ENCODE measurements at places on chromosomes 5 and 9.

DNA sequence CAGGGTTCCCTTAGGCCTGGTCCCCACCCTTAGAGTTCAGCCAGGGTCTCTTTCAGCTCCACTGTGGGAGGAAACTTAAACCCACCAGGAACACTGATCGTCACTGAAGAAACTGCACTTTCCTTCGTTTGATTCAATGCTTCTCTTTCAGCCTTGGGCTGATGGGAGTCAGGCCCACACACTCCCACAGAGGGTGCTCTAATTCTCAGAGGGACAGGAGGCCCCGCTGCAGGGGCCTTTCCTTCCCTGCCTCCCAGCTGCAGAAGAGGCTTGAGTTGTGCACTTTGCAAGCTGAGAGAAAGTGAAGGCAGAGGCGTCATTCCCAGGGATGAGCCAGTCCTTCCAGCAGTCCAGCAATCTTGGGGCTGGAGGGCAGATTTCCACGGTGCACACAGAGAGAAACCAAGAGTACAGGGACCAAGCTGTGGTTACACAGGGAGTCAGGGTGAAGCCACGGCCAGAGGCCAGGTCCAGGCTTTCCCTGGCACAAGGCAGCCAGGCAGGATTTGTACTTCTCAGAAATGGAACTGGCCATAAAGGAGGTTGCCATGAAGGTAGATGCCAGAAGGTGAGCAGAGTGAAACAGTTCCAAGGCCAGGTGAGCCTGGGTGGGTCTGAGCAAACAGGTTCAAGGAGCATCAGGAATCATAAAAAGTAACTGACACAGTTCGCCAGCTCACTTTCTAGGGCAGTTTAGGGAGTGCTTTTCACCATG is 10.4 kb upstream of the GLIPR2 start:
- DNase-seq: no peak

DNA sequence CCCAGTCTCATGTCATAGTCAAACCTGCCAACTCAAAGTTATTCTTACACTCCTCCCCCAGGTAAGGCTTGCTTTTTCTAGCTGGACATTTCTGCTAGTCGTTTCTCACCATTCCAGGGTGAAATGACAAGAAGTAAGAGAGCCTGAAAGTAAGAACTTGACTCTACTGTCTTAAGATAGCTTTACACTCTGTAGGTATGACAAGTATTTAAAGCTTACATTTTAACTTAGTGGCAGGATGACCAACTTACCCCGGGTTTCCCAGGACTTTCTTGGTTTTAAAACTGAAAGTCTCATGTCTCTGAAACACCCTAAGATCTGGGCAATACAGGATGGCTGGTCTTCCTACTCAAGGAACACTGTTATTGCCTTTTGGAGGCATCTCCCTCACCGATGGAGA is 67.5 kb upstream of the PIK3R1 start:
- DNase-seq: no peak

GRCh38 chr9:123941524-123942070 is 11.7 kb upstream of the DENND1A start:
- DNase-seq: no peak

GRCh38 chr5:6623228-6623627 is 9.6 kb downstream of the NSUN2 start:
- DNase-seq: no peak

- DNase-seq: no peak
Observed at GRCh38 chr5:76626738-76627137, 3.5 kb upstream of the F2RL2 start.

DNA sequence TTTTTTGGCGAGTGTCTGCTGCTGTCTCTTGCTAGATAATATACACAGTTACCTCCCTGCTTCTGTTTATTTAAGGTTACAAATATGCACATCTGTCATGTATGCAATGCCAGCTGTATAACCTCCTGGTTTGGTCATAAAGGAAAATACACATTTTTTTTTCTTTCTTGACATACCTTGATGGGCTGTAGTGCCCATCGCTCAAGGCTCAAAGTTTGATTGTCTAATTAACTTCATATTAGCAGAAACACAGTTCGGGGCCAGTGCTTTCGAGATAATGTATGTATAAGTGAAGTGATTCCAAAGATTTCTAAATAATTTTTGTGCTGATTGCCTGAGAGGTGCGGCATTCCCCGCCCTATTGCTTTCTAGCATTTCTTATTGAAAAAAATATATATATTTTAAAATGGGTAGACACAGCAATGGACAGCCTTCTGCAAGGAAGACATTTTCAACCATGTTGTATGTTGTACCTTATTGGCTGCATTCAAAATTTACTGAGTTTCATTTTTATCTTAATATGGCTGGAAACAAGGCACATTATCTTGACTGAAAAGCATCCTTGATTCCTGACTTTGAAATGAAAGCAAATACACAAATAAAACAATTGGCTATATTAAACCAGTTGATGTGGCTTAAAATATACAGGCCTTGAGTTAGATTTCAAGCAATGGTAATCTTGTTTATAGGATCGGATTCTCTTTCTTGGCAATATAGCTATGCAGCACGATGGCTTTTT is 206.2 kb downstream of the MEF2C start:
- DNase-seq: no peak

DNA sequence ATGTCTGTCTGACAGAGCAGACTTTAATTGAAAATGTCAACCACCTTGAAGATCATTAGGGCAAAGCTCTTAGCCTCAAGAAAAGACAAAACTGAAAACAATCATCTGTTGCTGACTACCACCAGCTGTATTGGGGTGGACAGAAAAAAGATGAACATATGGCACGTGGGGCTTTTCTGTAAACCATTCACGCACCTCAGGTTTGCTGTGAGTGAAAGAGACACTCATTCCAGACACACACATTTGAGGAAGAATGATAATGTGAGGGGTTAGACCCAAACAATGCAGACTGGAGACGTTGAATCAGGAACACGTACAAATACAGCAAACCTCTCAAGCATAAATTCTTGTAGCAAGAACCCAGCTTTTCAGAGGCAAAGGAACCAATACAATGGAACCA is 158.7 kb downstream of the EBF1 start:
- no peak for DNase-seq

DNA sequence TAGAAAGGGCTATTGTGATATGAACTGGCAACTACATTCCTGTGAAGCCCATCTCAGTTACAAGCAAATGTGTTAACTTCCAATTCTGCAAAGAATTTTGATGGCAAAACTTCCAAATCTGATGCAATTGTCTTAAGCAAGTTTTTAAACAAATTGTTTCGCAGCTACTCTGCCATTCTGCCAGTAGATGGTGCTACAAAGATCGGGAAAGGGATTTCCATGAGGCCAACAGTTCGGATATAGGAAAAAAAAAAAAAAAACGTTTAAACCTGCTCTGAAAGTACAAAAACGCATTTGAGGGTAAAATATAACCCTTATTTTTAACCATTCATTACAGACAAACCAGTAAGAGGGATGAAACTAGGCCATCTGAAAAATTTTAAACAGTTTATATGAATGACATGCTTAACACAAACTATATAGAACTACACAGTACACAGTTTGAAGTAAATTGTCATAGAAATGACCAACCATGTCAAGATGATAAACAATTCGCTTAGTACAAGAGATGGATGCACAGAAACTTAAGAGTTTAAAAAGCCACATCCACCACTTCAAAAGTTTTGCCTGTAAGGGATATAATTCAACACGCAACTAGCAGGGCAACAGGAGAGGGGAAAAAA is 2.2 kb downstream of the HNRNPA0 start:
- peak; percentile 49 for DNase-seq

DNA sequence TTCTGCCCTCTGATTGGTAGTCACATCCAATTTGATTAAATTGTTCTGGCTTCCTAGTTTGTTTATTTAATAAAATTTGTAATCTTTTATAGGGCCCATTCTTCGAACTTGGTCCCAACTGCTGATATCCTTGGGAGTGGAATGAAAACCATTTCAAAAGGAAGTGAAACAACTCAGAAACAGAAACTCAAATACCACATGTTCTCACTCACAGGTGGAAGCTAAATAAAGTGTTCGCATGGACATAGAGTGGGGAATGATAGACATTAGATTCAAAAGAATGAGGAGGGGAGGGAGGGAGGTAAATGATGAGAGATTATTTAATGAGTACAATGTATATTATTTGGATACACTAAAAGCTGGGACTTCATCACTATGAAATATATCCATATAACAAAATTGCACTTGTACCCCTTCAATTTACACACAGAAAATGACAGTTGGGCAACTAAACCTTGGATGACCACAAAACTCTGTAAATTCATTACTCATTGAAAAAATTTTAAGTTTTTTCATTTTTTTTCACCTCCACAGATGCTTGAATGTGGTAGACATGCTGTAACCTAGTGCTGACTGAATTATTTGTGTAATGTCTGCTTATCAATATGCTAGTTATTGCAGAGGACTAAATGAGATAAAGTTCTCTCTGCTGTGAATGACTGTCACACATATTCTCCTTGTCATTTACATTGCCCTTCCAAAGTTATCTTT is 16.0 kb downstream of the ATP10B start:
- DNase-seq: peak; percentile 61

DNA sequence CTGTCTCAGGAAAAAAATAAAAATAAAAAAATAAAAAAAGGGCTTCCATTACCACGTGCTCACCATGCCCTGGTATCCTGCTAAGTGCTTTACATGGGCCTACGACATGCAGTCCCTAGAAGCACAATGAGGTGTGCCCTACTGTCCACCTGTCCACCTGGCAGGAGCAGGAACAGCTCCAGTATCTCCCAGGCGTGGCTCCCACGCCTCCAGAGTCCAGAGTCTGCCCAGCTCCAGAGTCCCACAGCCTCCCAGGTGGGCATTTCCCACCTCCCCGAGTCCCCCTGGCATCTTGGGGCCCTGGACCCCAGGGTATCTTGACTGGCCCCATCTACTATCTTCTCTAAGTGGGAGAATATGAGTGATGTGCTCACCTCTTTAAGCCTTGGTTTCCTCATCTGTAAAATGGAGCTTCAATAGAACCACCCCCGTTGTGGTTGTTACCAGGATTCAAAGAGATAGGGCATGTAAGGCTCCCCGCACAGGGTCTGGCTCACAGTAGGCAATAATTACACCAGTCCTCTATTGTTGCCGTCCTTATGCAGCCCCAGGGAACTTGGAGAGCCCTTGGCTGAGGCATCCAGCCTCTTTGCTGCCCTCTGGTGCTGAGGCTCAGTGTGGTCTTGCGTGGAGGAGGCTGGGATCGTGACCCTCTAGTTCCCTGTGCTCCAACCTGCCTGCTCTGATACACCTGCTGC is 8.9 kb downstream of the CXCL14 start:
- DNase-seq: peak; percentile 66

GRCh38 chr5:5512543-5512942 is 90.1 kb downstream of the ICE1 start:
- no peak for DNase-seq

DNA sequence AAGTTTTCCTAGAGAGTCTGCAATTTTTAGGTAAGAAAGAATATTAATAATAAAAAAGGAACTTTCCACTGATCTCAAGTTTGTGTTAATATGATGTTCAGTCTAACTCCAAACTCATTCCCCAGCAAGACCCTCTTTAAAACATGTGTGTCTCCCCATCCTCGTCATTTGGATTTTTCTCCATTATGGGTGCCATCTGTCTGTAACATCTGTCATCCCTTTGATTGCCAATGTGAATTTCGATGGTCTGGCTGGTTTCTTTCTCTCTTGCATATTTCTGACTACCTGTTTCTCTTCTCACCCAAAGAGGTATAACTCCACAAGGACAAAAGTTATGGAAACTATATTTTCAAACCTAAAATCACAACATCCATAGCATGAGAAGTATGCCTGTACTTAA is 4.4 kb downstream of the TAS2R1 start:
- no peak for DNase-seq

GRCh38 chr9:109107402-109108240 is 12.1 kb downstream of the TMEM245 start:
- DNase-seq: no peak

DNA sequence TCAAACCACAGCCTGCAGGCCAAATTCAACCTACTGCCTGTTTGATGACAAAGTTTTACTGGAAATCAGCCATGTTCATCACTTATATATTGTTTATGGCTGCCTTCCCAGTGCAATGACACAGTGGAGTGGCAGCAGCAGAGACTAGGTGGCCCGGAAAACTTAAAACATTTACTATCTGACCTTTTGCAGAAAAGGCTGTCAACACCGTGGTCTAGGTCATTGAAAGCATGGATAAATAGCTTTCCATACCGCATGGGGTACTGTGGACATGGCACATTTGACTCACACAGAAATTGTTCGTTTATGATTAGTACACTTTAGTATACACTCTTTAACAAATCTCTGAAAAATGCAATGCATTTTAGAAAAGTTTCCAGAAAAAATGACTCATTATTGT is 298.3 kb upstream of the EFNA5 start:
- no peak for DNase-seq

GRCh38 chr5:178349075-178349511 is 116.5 kb upstream of the PHYKPL start:
- DNase-seq: no peak

- DNase-seq: no peak
Observed at GRCh38 chr9:129007766-129008468, 20.2 kb downstream of the SH3GLB2 start.

DNA sequence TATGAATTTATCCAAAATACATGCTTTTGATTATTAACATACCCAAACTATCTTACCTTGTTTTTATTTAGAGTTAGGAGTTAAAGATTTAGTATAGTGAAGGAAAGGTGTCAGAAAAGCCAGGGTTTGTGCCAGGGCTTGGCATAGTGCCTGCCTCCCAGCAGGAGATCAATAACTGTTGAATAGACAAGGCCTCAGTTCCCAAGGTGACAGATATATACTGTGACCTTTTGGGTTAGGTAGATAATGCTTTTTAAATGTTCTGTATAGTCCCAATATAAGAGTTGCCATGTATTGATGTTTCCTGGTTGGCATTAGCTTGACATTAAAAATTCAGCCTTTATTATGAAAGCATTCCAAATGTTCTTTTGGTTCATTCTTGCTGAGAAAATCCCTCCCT is 121.8 kb downstream of the MCTP1 start:
- no peak for DNase-seq

Measured in RPMI8226 (cell line).